ENCODE measurements at places on chromosomes 7 and 10.

- no peak for DNase-seq
Observed at GRCh38 chr7:90891529-90891928, 295.4 kb downstream of the CDK14 start.

GRCh38 chr10:121860810-121861209 lies 67.0 kb downstream of the ATE1 start:
- no peak for DNase-seq

GRCh38 chr7:147081117-147081516 lies 964.5 kb downstream of the CNTNAP2 start:
- DNase-seq, result no peak

DNA sequence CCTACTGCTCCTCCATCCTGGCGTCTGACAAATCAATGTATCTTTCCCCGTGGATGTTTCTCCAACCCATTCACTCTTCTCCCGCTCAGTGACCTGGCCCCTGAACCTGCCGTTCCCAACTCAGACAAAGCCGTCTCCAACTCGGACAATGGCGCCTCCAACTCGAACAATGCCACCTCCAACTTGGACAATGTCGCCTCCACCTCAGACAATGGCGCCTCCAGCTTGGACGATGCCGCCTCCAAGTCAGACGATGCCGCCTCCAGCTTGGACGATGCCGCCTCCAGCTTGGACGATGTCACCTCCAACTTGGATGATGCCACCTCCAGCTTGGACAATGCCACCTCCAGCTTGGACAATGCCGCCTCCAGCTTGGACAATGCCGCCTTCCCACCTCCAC lies 608.6 kb downstream of the DNAJB6 start:
- DNase-seq, result peak; percentile 52

DNA sequence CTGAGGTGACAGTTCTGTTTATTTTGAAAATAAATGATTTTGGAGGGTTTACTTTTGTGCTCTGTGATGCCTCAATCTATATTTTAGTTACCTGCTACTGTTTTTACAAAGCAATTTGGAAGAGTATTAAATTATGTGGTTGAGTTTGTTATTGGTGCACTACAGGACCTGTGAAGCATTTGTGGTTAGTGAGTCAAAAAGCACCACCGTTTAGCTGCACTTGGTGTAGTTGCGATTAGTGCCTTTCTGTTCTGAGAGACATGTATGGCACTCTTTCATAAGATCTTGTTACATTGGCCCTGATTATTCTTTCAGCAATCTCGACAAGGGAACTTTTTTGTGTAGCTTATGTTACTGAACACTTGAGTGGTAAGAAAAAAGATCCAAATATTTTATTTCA lies 132.2 kb downstream of the BBS9 start:
- no peak for DNase-seq

GRCh38 chr7:138223402-138223879 lies 147.2 kb downstream of the AKR1D1 start:
- DNase-seq, result no peak

DNA sequence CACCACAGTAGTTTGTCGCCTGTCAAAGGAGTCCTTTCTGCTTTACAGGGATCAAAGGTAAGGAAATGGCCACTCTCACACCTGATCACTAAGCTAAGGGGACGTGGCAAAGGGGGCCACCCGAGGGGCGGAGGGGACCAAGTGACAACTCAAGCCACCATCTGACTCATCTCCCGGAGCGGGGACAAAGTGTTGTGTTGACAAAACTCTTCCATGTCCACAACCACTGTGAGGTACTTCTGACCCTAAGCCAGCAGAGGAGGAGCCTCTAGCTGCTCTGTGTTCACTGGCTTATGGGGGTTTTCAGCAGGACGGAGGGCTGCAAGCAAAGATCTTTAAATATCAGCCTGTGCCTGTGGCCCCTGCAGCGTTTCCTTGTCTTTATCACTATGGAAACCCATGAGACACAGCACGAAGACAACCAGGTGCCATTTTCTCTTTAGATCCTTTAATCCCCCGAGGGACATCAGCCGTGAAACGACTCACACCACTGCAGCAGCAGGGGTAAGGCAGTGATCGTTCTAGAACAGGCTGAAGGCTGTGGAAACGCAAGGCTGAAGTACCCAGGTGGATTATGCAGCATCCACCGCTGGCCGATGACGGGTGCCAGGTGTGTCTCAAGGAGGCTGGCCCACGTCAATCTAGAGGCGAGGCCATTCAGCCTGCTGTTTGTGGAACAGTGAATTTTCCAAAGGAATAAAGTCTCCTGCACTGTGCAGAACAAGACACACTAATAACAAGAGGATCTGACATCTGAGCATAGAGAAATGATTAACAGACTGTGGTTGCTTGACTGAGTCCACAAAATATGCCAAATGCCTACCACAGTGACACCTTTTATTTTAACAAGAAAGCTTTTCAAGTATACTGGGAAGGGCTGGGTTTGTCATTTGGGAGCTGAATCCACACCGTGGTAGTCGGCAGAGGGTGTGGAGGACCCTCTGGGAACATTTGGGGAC lies 26.6 kb upstream of the DDC start:
- DNase-seq, result no peak

DNA sequence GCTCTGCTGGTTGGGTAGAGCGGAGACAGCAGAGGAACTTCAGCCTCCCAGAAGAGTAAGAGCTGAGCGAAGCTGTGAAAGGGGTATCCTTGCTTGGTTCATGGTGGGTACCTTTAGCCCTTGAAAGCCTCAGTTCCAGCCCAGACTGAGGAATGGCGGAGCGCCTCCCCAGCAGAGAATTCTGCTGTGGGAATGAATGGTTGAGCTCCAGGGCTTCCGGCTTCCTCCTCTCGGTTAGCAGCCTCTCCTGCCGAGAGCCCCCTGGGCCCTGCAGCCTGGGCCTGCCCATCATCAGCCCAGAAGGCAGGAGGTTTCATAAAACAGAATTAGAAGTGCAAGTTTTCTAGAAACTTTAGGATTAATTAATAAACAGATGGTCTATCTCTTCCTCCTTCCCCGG lies 79.9 kb upstream of the ANLN start:
- no peak for DNase-seq

- no peak for DNase-seq
Observed at GRCh38 chr10:109922358-109922975, 844 bp downstream of the XPNPEP1 start.

GRCh38 chr7:85191383-85191782 lies 4.5 kb upstream of the SEMA3D start:
- DNase-seq, result no peak

DNA sequence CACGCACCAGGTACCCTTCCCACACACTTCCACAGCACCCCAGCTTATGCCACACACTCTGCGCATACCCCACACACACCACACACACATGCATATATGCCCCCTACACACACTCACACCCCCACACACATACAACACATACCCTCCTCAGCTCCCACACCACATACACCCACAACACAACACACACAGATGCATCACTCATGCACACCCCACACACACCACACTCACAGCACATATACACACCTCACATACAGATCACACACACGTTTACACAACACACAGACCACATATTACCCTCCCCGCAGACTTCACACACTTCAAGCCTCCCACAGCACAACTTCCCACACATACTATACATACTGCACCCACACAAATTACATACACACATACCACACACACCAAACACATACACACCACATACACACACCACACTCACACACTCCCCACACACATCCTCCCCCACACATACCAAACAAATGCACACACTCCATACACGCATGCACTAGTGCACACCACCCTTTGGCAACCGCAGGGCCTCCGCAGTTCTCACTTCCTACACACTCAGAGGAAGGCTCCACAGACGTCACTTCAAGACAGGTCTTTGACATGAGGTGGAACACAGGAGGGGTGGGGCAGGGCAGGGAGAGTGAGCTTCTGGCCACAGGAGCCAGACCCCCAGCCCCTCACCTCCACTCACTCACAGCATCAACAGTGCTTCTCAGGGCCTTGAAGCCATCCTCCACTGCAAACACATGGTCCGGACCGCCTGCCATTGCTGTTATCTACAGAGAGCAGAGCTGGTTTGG lies 18.5 kb upstream of the ANTXRL start:
- DNase-seq, result peak; percentile 72

DNA sequence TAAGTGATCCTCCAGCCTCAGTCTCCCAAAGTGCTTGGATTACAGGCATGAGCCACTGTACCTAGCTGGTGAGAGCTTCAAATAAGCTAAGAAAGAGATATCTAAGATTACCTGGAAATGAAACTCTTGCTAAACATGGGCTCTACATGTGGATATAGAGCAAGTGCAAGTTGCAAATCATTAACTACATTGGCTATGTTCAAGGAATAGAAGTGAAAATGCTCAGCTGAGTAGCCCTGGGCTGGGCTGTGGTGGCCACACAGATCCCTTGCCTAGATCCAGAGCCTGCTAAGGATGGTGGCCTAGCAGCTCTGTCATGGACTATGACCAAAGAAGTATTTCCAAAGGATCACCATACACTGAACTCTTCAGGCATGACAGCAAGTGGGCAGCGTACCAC lies 209.3 kb downstream of the PLXNA4 start:
- DNase-seq, result no peak

DNA sequence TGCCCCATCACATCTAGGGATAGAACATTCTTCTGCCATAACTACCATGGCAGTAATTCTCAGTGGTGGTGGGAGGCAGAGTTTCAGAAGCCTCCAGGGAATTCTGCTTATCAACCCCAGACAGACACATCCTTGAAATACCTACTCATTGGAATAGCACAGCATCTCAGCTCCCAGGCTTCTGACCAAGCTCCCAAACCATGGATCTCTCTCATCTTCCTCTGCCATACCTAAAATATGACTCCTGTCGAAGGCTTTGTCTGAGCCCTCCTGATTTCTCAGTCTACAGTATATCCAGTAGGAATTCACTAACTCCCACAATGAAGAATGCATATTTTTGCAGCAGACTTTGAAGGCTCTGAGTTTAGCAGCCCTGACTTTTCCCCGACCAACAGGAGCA lies 687.5 kb downstream of the GRID1 start:
- no peak for DNase-seq

DNA sequence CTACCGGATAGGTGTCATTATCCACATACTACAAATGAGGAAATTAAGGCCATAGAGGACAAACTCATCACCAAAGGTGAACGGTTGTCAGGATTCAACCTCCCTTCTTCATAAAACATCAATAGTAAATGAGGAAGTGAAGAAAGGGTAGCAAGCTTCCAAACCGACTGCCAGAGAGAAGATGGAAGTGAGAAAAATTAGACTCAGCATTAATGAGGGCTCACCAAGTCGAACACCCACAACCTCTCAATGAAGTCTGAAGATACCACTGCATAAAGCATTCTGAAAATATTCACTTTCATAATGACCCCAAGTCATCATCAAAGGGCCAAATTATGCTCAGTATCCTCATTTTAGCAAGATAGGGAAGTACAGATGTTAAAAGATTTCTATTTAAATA lies 29.6 kb downstream of the ABCB4 start:
- no peak for DNase-seq

DNA sequence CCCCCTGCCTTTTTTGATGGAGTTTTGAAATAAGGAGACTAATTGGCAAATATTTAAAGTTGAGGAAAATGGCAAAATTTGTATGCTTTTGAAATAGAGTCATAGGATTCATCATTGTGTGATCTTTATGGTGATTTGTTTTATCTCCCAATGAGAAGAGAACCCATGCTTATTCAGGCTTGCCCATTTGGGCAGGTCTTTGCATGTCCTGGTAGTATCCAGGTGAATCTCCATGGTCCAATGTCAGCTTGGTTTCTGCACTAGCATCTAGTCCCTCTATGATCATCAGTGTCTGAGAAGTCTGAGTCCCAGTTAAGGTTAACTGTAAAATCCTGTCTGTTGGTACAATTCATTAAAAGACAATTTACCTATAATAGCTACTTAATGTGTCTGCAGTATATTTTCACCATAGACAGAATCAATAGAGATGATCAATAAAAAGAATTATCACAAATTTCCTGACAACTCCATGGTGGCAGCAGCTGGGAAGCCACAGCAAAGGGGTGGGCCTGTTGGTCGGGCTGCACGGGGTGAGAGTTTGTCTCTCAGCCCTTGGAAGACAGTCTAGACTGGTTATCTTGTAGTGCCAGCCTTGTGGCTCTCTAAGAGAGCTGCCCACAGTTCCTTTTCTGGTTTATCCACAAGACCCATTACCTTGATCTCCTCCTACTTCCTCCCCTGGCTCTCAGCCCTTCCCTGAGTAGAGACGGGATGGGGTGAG lies 22.2 kb upstream of the BMPER start:
- DNase-seq, result no peak

GRCh38 chr7:2760098-2760889 lies 72.3 kb downstream of the AMZ1 start:
- no peak for DNase-seq

- DNase-seq, result peak; percentile 38
Observed at GRCh38 chr7:484356-485101, 35.1 kb downstream of the PDGFA start.

DNA sequence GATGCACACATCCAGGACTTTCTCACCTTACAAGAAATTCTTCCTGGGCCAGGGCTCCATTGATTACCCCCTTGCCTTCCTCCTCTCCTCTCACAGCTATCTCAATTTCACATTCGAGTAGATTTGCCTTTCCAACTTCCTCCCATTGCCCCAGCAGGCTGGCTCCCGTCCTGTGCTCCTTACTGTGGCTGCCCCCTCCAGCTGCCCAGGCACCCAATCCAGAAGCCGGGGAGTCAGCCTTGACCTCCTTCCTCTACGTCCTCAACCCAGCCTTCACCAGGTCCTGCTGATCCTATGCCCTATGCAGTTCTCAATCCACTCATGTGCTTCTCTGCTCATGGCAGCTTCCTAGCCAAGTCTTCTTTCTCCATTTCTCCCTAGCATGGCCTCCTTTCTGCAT lies 85.7 kb upstream of the GPR26 start:
- peak; percentile 25 for DNase-seq

DNA sequence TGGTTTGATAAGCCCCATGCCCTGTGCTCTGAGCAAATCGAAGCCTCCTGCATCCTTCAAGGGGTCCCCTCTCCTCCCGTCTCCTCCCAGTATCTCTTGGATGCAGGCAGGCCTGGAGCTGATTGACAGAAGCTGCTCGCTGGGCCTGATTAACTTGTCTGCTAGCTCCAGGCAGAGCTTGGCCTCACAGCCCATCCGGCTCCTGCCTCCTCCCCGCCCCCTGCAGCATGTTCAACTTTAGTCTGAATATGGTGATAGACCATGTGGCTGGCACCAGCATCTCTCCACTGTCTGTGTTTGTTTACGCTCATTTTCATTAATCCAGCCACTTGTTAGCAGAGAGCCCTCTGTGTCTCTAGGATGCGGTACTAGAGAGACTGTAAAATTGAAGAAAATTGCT lies 432.2 kb downstream of the DPP6 start:
- DNase-seq, result no peak

- no peak for DNase-seq
Observed at GRCh38 chr10:49173201-49173772, 14.9 kb downstream of the TMEM273 start.

Data from posterior vena cava (tissue), 2 donors.